Adipose tissue (tissue), 3 donors: ENCODE measurements at places on chromosomes 3 and 15. TPM values are rescaled to one million over a fixed set of nuclear protein-coding genes. Genes with fewer than 3 reads are reported as not detected.

Gene SLC28A2
- not detected for polyA plus RNA-seq

Gene DNAH1
- 10.7 TPM for polyA plus RNA-seq

Gene SPSB4
- 2.8 TPM for polyA plus RNA-seq

Gene LYZL4
- not detected for polyA plus RNA-seq

Gene P2RY14
- polyA plus RNA-seq, result 0.14 TPM

Gene TLR9
- polyA plus RNA-seq, result 0.08 TPM

Gene AGBL1
- polyA plus RNA-seq, result not detected

Gene IL20RB
- 1.9 TPM for polyA plus RNA-seq

Gene SAMMSON
- not detected for polyA plus RNA-seq

Gene PARP15
- 1.2 TPM for polyA plus RNA-seq

Gene CDHR4
- not detected for polyA plus RNA-seq

Gene ROBO2
- 0.18 TPM for polyA plus RNA-seq
